ENCODE measurements at places on chromosomes 16 and 17. TPM values are rescaled to one million over a fixed set of nuclear protein-coding genes. Genes with fewer than 3 reads are reported as not detected.

GRCh38 chr17:82740906-82741759 lies 5.7 kb downstream of the FN3K start:
- no peak for DNase-seq

- no peak for DNase-seq
These were observed 80.9 kb upstream of the C17orf78 start for GRCh38 chr17:37294888-37295287.

DNA sequence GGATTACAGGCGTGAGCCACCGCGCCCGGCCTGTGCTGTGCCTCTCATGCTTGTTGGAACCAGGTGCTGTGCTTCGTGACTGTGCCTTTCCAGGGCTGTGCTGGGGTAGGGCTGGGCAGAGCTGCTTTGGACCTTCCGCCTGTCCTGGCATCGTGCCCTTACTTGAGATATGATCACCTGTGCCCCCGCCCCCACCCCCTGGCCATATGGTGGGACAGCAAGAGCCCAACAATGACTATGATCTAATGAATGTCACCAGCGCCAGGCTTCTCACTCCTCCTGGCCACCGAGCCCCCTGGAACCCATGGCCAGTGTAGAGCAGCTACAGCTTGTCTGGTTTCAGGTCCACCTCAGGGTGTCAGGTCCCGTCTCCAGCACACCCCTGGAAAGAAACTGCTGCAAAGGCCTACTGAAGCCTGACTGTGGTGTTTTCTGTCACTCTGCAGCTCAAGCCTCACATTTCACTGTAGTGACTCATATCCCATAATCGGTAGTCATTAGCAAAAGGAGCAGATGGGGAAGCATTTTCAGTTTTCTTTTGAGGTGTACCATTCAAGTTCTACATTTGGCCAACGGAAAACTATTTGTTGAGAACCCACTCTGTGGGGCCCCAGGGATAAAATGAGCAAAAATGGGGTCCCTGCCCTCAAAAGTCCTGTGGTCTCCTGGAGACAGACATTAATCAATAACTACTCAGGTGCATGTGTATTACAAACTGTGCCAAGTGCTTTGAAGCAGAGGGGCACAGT lies 22.1 kb downstream of the FCSK start:
- DNase-seq = no peak

- no peak for DNase-seq
These were observed 62.4 kb upstream of the PLCG2 start for GRCh38 chr16:81716478-81717225.

GRCh38 chr17:69760562-69760961 lies 314.5 kb upstream of the KCNJ16 start:
- no peak for DNase-seq

GRCh38 chr17:36500745-36501225 lies 14.3 kb downstream of the ZNHIT3 start:
- no peak for DNase-seq

Gene TBC1D3G
- total RNA-seq = not detected

Gene CD300C
- total RNA-seq = 1.7 TPM

Gene GPR179
- 0.38 TPM for total RNA-seq

Gene GPS1
- 81.6 TPM for total RNA-seq

Gene KRT222
- not detected for total RNA-seq

Gene AXIN2
- 27.6 TPM for total RNA-seq

Gene CLEC3A
- total RNA-seq = not detected
